ENCODE measurements at places on chromosomes 3 and 15. TPM values are rescaled to one million over a fixed set of nuclear protein-coding genes. Genes with fewer than 3 reads are reported as not detected.

GRCh38 chr15:51765751-51766150 is 14.4 kb downstream of the TMOD2 start:
- no peak for DNase-seq

The SRGAP3 gene
- 4.2 TPM for total RNA-seq

The GHRL gene
- total RNA-seq = 1.3 TPM

GRCh38 chr15:46127361-46127874 is 492.6 kb downstream of the SQOR start:
- DNase-seq = no peak

DNA sequence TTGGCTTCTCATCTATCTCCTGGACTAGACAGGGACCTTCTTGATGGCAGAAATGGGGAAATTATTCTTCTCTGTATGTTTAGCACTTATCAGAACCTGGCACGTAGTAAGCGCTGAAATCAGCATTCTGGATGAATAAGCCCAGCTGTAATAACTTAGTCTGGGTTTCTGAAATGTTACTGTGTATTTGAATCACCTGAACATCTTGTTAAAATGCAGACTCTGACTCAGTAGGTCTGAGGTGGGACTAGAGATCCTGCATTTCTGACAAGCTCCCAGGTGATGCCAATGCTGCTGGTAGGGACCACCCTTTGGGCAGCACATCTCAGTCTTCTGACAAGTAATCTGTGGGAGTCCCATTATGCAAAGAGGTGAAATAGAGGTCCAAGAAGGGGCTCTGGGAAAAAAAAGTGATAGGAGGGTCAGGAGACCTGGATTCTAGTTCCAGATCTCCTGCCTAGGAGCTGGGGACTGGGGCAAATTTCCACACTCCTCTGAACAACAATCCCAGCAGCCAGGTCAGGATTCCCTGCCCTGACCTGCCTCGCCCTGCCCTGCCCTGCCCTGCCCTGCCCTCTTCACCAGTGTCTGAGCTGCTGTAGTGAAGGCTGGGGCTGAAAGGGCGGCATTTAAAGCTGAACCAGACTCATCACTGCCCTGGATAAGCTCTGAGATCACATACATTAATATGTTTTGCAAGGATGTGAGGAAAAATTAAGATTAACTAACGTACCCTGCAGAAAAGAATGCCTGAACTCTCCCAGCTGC is 17.2 kb upstream of the SLC6A11 start:
- DNase-seq = no peak

- DNase-seq = no peak
Measured at GRCh38 chr15:99720533-99720932, 12.7 kb downstream of the LYSMD4 start.

DNA sequence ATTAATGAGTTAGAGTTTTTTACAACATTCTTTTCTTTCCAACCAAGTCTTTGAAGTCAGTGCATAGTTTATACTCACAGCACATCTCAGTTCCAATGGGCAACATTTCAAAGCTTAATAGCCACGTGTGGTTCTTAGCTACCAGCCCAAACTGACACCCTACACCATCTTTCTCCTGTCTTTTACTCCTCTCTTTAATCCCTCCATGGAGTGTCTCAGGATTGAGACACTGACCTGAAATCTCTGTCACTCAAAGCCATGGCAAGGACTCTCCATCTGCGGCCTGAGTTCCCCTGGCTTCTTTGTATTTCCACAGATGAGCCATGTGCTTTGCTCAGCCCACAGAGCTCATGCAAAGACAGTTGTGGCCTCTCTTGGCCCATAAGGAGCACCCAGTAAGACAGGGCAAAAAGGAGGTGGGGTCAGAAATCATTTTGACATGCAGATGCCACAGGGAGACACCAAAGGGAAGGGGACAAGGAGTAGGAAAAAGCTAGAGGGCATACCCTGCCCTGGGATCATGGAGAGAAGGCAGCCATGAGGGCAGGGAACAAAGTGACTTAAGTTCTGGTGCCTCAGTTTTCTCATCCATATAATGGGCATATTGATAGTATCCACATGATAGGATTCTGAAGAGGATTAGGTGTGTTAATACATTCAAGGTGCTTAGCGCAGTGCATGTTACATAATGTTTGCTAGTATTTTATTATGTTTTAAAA is 493.6 kb upstream of the PROK2 start:
- DNase-seq = no peak

- DNase-seq = peak; percentile 4
Measured at GRCh38 chr15:68420186-68420684, 11.7 kb downstream of the ITGA11 start.

The TLR9 gene
- not detected for total RNA-seq

- DNase-seq = no peak
Measured at GRCh38 chr3:30098653-30099455, 507.5 kb upstream of the TGFBR2 start.

The ENTPD3 gene
- total RNA-seq = 0.08 TPM

GRCh38 chr3:192727032-192727847 is at the start of gene FGF12:
TSS of gene FGF12 (minus strand) at chr3:192727541.
- DNase-seq = no peak

GRCh38 chr3:155244216-155244615 is 49.3 kb downstream of the STRIT1 start:
- DNase-seq = no peak

GRCh38 chr3:73228000-73228399 is 166.5 kb downstream of the EBLN2 start:
- DNase-seq = no peak

- DNase-seq = no peak
Measured at GRCh38 chr15:39272901-39273300, 308.0 kb upstream of the THBS1 start.

GRCh38 chr3:165855581-165855980 is 18.4 kb upstream of the BCHE start:
- DNase-seq = no peak

The OR5K2 gene
- not detected for total RNA-seq

GRCh38 chr3:42635111-42635510 is 18.4 kb upstream of the ZBTB47 start:
- no peak for DNase-seq

The WNT7A gene
- not detected for total RNA-seq

GRCh38 chr15:72306211-72306785 is 13.7 kb downstream of the CELF6 start:
- DNase-seq = no peak

DNA sequence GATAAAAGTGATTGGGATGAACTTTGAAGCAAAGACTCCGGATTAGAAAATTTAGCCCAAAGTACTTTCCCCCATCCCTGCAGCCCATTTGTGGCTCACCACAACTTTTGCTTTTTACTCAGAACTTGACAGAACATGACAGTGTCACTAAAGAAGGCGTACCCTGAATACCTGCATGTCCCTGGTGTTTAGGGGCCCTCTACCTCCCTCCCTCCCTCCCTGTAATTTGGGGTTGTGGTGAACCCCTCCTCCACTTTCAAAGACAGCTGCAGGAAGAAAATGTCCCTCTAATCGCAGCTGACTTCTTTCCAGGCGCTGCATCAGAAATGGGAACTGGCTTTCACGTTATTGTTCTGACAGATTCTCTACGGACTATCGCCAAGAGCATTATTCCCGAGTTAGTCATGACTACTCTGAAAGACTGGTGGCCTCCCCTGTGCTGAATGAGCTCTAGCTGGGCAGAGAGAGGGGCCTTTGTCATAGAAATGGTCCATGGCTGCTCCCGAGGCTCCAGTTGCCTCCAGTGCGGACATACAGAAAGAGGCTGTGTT is 93.2 kb upstream of the ARHGEF3 start:
- DNase-seq = no peak

All from liver (tissue), 10 donors.